ENCODE measurements at places on chromosomes 16 and 17.

- DNase-seq = no peak
These were observed at the start of gene CD300LG for GRCh38 chr17:43846963-43847371. TSS of gene CD300LG (plus strand) at chr17:43847176. CDS start at chr17:43847217, 41 bp downstream.

- DNase-seq = no peak
These were observed 3.2 kb upstream of the ZDHHC1 start for GRCh38 chr16:67419502-67419901.

GRCh38 chr16:1211451-1212268 is 13.4 kb downstream of the TPSG1 start:
- no peak for DNase-seq

DNA sequence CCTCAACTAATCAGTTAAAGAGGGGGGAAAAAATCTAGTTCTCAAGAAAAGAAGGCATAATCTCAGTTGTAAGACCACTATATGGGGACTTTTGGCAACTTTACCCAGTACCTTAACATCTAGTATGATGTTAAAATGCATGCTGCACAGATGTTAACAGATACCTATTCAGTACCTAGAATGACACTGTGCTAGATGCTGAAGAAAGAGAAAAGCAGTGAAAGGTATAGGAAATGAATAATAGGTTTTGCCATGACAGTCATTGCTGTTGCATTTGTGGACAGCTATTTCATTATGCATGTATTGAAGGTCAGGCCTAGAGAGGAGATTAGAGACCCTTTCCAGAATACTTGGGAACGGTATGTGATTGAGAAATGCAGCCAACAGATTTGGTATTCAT is 34.5 kb downstream of the PIGL start:
- no peak for DNase-seq

- no peak for DNase-seq
These were observed 2.0 kb upstream of the KRT24 start for GRCh38 chr17:40705584-40705983.

- DNase-seq = no peak
These were observed 92.8 kb downstream of the AMFR start for GRCh38 chr16:56332464-56333079.

- DNase-seq = no peak
These were observed 217.8 kb upstream of the IRX3 start for GRCh38 chr16:54504372-54504771.

DNA sequence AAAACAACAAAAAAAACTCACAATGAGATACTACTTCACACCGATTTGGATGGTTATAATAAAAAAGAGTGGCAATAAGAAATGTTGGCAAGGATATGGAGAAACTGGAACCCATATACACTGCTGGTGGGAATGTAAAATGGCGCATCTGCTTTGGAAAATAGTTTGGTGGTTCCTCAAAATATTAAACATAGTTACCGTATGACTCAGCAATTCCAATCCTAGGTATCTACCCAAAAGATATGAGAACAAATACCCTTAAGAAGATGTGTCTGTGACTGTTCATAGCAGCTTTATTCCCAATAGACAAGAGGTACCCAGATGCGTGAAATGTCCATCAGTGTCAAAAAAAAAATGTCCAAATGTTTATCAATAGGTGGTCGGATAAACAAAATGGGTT is 7.2 kb downstream of the CPPED1 start:
- no peak for DNase-seq

GRCh38 chr17:75487351-75488070 is 27.8 kb downstream of the CASKIN2 start:
- DNase-seq = no peak

DNA sequence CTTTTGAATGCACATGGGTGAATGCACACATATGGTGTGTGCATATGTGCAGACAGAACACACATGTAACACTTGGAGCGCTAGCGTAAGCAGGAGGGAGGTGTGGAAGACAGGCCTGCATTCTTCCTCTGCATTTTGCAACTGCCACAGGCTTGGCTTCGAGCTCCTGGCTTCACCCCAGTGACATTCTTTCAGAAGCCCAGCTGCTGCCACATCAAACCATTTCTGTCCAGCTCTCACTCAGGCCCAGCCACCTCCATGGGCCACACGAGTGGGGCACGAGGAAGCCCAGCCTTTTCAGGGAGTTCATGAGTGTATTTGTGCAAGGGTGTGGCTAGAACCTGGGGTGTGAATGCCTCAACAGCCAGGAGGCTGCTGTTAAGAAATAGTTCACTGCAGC is 18.8 kb downstream of the LGALS3BP start:
- DNase-seq = no peak

DNA sequence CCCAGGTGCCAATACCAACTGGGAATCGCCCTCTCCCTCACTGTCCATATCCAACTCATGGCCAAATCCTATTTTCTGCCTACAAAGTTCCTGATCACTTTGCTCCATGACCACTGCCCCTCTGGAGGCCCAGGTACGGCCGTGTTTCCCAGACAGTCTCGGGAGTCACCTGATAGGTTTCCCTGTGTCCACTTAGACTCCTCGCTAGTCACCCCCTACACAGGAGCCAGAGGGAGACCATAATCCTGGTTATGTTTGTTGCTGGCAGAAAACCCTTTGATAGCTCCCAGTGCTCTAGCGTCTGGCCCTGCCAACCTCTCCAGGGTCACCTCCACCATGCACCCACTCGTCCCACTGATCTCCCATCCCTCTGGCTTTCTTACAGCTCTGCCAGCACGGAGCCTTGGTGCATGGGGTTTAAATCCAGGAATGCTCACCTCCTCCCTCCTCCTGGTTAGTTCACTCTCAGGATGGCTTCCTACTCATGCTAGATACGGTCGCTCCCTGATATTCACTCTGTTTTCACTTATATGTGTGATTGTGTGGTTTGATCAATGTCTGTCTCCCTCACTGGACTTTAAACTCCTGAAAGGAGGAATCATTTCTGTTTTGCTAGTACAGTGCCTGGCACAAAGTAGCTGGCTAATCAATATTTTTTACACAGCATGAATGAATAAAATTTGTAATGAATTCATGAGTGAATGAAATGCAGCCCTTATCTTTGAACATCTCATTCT is 7.5 kb upstream of the CALB2 start:
- DNase-seq = no peak

GRCh38 chr17:31533546-31534155 is 142.2 kb downstream of the RAB11FIP4 start:
- DNase-seq = no peak

GRCh38 chr17:66369830-66370229 is 67.4 kb downstream of the PRKCA start:
- DNase-seq = no peak

GRCh38 chr16:78571434-78571833 is 472.0 kb downstream of the WWOX start:
- DNase-seq = no peak

DNA sequence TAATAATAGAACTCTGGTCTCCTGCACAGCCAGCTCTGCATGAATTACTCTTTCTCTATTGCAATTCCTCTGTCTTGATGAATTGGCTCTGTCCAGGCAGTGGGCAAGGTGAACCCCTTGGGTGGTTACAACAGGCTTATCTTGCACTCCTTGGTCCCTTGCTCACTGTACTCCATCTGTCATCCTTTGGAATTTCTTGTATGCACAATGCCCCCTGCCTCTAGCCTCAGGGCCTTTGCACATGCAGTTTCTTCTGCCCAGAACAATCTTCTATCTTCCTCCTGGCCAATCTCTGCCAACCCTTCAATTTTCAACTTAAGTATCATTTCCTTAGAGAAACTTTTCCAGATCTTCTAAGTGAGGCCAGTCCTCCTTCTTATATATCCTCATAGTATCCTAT is 114.7 kb upstream of the NLRP1 start:
- DNase-seq = no peak

DNA sequence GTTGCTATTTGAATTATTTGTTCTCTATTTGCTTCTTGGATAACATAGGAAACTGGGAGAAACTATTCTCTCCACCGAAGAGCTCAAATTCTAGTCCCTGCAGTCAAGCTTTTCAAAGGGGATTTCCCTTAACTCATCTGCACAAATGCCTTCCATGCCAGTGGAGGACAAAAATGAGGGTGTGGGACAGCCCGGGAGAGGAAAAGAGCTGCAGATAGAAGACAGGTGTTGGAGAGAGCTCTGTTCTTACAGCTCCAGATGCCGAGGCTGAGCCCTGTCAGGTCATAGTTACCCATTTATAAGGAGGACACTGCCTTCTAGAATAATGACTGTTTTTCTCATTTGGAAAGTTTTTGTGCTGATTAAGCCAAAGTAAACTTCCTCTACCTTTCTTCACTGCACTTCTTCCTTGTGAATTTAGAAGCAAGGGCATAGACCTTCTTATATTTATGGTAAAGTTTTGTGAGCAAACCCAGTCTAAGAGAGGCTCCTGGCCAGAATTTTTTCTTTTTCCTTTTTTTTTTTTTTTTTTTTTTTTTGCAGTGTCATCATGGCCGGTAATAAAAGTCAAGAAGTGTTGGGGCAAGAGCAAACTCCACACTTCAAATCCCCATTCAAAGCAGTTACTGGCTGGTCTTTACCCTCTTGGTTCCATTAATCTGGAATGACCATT is 177.2 kb downstream of the ABCC12 start:
- DNase-seq = no peak

GRCh38 chr17:47821031-47821423 is 567 bp downstream of the OSBPL7 start:
- no peak for DNase-seq

- no peak for DNase-seq
These were observed 15.2 kb downstream of the CACNA1G start for GRCh38 chr17:50575581-50576210.

DNA sequence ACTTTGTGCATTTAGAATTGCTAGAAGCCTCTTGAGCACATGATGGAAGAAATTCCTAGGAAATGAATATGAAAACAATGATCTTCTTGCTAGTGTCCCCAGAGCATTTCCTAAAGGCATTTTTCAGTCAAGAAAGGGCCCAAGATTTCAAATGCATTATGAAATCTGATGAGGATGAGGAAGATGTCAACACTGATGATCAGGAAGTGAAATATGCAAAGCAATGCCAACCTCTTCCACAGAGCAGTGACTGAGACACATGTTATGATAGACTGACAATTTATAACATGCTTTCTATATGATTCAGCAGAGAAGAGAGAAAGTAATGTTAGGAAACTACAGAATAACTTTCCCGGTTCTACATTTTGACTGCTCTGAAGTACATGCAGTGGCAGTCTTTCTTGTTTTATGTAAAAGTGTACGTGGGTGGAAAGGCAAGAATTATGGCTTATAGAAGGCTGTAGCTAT is 859.1 kb upstream of the GOT2 start:
- no peak for DNase-seq

DNA sequence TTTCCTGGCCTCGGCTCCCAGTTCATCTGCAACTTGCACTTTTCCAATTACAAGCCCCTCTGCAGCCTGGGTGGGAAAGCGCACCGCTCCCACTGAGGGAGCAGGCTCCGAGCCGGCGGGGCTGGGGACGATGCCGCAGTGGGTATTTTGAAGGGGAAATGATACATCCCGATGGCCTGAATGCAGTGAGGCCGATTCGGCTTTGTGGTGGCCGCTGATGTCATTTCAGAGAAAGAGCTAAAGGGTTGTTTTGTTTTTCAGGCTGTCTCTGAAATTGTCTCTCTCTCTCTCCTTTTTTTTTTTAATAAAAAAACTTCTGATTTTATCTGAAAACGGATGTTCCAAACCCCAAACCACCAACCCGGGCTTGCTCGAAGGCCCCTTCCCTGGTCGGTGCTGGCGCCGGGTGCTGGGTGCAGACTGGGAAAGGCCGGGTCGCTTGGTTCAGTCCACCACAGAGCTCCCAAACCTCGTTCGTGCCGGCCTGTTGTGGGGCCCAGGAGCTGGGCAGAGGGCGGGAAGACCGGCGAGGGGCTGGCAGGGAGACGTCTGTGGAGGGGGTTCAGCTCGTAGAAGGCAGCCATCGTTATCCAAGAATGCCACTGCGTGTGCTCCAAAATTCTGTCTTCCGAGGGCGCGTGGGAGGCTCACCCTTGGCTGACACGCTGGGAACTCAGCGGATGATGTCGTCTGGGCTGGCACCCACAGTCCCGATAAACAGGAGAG is 102.8 kb downstream of the FOXL1 start:
- DNase-seq = no peak

DNA sequence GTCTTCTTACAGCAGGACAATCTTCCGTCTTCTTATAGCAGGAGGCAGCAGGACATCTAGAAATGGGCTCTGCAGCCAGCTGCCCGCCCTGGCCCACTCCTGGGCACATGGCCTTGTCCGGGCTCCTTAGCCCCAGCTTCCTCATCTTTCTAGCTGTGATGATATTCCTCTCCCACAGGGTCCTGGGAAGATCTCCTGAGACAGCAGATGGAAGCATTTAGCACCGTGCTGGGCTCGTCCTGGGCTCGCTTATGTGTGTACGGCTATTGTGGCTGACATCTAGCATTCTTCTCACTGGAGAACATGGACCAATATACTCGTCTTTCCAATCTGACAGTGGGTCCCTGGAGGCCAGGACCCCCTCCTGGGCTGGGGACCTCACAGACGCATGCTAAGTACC is 48.5 kb downstream of the TIMM22 start:
- DNase-seq = no peak

GRCh38 chr16:3952737-3953131 is 72.2 kb upstream of the CREBBP start:
- no peak for DNase-seq

GRCh38 chr17:74392848-74393247 is 25.5 kb downstream of the GPR142 start:
- DNase-seq = no peak

DNA sequence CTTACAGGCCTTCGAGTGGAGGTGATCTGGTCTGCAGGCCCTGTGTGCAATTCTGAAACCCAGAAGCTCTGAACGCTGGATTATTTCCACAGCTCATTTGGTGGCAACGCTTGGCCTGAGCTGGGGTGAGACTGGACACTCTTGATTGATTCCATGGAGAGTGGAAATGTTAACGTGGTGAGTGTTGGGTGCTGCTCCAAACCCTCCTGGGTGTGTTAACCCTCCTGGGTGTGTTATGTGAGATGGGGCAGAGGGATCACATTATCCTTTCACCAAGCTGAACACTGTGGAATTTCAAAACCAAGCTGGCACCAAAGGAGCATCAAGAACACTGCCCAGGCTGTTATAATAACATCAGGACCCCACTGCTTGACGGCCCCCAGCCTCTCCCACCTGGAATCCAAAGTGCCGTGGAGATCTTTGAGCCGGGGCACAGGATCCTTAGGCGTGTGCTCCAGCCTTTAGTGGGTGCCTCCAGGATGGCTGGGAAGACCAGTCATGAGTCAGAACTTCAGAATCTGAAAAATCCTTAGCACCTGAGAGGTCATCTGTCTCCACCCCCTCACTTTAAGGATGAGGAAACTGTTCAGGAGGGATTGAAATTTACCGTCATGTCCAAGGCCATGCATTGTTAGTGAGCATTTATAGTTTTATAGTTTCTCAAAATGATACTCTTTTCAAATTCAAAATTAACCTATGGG is 75.0 kb downstream of the RPTOR start:
- DNase-seq = no peak

GRCh38 chr16:1163567-1164055 is 10.7 kb downstream of the CACNA1H start:
- DNase-seq = no peak

- no peak for DNase-seq
These were observed 13.1 kb downstream of the SLC47A2 start for GRCh38 chr17:19703106-19703827.

- DNase-seq = no peak
These were observed 806 bp downstream of the MRM1 start for GRCh38 chr17:36602030-36602748.

- no peak for DNase-seq
These were observed 1.2 kb downstream of the BRIP1 start for GRCh38 chr17:61862105-61862574.

GRCh38 chr17:71777048-71777640 is 343.7 kb upstream of the SOX9 start:
- no peak for DNase-seq

GRCh38 chr17:30380643-30381339 is 2.1 kb downstream of the CPD start:
- no peak for DNase-seq
